NCI-H1694 (cell line): ENCODE measurements at places on chromosomes 2 and 18.

DNA sequence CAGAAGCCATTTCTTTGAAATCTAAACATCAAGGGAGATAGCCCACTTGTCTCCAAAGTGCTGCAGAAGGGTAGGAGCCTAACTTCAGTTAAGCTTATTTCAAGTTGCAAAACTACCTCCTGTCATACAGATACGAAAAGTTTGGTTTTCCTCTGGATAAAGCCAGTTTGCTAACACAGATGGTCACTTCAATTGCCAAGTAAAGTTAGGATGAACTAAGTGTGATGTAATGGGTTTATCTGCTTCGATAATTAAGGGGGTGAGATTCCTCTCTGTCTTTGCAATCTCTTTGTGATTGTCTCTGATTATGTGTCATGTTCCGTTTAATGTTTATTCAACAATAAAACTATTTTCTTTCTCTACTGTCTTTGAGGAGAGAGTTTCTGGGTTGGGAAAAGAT, 156.4 kb downstream of the SLC39A10 start:
- no peak for DNase-seq

DNA sequence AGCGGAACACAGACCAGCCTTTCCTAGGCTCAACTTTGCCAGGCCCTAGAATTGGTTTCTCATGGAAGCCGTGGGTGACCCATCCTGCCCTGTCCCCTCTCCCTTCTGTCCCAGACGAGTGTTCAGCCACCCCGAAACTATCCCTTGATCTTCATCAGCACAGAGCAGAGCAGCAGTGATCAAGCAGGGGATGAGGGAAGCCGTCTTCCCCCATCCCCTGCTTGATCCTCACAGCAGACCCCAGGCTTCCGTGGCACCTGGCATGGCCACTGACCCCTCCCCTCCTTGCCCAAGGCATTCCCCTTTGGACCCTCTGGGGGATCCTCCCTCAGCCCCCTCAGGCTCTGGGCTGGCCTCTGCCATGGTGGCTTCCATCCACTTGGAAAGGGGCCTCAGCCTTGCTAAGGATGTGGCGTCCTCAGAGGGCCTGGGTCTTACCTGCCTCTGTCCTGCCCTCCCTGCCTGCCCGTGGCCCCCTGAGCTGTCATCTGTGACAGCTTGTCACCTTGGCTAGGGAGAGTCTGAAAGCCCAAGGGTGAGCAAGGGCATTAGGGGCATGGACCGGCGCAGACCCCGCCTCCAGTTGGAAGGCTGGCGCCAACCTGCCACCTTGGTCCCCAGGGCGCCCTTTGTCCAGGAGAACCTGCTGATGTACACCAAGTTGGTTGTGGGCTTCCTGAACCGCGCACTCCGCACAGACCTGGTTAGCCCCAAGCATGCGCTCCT, 10.4 kb upstream of the CCDC74A start:
- DNase-seq, result no peak

DNA sequence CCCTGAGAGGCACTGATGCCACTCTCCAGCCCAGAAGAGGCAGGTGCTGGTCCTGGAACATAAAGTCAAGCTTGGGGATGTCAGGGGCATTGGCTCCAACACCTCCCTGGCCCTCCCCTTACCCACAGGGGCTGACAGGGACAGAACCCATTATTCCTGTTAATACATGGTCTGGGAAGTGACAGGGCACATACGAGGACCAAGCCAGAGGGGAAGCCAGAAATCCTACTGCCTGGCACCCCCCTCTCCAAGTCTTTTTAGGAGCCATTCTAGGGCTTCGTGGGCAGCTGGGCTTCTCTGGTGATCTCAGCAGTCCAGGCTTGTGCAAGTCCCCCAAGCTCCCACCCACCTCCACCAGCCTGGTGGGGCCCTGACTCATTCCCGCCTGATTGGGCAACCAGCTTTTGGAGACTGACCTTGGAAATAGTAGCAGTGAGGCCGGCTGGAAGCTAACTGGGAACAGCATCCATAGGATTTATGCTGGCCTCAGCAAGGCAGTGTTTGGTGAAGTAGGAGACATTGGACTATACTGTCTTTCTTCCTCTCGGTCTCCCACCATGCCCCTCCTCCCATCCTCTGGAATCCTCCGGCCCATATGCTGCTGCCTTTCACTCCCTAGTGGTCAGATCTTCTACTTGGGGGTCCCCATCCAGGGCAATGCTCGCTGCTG, 86.4 kb upstream of the HK2 start:
- DNase-seq, result no peak

- no peak for DNase-seq
These were observed 48.7 kb downstream of the RRM2 start for GRCh38 chr2:10171006-10171800.

DNA sequence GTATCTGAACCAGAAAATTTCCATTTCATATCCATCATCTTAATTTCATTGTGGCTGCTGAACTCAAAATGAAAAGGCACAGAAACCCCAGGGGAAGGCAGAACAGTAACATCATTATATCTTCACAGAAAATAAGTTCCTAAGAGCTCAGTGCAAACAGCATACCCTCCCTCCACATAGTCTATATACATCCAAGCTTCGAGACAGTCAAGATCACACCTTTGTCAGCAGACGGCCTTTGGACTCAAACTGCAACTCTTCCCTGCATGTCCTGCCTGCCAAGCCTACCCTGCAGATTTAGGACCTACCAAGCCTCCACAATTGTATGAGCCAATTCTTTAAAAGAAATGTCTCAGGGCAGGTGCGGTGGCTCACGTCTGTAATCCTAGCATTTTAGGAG, 502.1 kb downstream of the SUCLG1 start:
- no peak for DNase-seq

DNA sequence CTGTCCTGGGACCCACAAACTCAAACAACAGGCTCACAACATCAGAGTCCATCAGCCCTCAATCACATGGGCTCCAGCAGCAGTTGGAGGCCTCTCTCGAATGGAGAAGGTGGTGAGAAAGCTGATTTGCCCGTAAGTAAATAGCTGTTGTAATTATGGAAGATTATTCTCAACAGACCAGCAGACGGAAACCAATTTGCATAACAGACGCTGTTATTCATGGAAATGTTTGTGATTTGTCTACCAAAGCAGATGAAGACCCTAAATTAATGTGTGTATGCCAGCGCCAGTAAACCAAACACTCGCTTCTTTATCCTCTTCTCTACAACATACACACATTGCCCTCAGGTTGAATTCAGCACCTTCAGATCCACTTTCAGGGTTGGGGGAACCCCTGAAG, 23.4 kb upstream of the GALNT14 start:
- DNase-seq, result no peak

DNA sequence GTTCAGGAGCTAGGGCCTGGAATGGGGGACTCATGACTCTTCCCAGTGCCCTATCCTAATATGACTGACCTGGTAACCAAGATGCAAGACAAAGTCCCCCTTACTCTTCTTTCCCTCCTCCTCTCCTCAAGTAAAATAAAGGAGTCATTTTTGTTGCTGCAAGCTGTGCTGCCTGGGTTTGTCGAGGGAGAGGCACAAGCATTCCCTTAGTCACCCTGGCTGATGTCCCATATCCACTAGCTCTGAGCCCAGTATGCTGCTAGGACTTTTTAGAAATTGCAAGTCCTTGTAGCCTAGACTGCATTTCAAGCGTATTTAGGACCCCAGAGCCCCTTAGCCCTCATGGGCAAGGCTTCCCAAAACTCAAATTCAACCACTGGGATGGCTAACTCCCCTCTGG, 338.5 kb upstream of the SETBP1 start:
- no peak for DNase-seq

DNA sequence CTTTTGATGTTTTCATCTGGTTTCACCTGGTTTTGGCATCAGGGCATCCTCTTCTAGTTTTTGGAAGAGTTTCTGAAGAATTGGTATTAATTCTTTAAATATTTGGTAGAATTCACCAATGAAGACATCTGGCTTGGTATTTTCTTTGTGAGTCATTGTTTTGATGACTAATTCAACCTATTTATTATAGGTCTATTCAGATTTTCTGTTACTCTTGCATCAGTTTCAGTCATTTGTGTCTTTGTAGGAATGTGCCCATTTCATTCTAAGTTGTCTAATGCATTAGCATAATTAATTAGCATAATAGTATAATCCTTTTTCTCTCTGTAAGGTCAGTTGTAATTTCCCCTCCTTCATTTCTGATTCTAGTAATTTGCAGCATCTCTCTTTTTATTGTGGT, 8.0 kb downstream of the GNLY start:
- DNase-seq, result no peak

DNA sequence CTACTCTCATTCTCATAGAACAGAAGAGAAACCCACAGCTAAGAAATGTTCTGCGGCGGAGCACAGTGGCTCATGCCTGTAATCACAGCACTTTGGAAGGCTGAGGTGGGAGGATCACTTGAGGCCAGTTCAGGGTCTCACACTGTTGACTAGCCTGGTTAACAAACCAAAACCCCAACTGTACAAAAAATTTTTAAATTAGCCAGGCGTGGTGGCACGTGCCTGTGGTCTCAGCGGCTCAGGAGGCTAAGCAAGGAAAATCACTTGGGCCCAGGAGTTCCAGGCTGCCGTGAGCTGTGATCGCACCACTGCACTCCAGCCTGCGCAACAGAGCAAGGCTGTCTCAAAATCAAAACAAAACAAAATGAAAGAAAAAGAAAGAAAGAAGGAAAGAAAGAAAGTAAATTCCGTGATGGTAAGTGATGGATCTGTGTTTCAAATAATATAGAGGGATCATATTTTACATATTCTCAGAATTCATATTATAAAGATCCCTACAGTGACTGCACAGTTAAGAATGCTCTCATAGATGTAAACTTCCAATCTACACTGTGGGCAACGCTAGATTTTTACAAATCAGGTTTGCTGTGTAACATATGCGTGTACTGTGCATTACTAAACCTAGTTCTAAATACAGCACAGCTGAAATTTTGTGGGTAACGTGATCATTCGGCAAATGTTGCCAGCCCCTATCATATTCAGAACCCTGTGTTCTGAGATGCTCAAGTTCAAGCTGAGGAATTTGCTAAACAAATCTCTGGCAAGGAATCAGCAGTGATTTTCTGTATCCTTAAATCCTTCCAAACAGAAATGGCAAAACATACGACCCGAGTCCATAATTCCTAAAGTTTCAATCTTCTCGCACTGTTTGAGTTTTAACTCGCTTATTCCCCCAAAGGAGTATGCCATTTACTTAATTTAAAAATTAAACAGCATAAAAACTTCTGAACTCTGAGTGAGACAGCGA, 1.2 kb upstream of the RAB12 start:
- no peak for DNase-seq

DNA sequence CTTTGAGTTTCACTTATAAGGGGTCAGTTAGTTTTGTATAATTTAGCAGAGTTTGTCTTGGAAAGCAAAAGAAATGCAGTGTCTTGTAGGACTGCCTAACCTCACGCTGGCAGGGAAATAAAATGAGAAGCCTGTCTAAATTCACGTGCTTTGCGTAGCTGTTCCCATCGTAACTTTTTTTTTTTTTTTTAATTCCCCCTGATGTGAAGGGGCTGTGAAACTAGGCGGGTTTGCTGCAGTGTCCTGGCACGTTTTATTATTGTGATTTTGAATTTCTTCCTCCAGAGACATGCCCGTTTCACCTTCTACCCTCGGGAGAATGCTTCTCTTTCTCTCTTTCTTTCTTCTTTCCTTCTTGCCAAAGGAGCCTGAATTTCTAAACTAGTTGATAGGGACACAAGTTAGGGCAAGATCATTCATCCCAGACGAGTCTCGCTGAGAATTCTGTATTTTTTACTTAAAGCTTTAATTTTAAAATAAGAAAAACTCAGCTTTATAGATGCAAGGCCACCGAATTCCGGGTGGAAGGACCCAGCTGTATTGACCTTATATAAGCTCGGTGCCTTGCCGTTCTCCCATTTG, 2.3 kb downstream of the MEIS1 start:
- no peak for DNase-seq

GRCh38 chr2:223786943-223787342, 50.4 kb downstream of the AP1S3 start:
- no peak for DNase-seq

- DNase-seq, result no peak
These were observed 16.7 kb downstream of the HOXD1 start for GRCh38 chr2:176205126-176205525.

DNA sequence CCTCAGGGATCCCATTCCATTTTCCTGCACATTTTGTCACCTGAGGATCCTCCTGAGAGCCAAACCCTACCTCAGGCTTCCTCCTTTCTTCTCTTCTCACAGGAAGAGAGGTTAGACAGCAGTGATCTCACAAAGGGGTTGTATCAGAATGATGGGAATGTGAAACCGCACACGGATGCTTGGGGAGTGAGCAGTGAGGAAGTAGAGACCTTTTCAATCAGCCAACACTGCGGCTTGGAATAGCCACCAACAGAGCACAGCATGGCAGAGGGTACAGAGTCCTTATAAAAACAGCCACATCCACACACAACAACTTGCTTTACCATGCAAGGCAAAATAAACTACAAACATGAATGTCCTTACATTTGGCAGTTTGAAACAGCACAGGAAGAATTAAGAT, 8.7 kb downstream of the TMEM182 start:
- no peak for DNase-seq

DNA sequence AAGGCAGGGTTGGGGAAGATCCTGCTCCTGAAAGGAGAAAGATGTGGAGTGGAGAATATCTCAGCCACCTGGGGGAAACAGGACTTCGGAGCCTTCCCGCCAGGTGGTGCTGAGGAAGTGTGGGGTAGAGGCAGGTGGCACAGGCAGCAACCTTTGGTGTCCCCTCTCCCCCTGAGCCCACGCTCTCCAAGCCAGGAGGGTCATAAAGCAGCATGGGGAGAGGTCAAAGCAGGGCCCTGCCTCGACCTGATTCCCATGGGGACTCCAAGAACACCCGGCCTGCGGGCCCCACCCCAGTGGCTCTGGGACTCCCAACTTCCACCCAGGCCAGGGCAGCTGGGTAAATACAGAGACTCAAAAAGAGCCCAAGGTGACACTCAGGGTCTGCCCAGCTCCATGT, 54.3 kb upstream of the SLC66A3 start:
- no peak for DNase-seq

DNA sequence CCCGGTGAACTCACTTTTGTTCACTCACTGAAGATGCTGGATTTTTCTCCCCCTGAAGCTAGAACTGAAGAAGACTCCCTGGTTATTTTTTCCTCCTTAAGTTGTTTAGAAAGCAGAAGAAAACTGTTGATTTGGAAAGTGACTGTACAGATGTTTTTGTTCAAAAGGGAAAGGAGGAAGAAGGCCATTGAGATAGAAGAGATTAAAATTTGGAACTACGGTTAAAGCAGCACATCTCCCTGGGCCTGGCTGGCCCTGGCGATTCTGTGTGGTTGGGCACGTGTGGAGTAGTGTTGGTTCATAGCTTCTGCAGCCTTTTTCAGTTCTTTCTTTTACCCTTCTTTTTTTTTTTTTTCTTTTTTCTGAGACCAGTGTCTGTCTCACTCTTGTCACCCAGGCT, 109.2 kb downstream of the MAP4K4 start:
- no peak for DNase-seq
